ENCODE measurements at places on chromosomes 6 and 20. TPM values are rescaled to one million over a fixed set of nuclear protein-coding genes. Genes with fewer than 3 reads are reported as not detected.

DNA sequence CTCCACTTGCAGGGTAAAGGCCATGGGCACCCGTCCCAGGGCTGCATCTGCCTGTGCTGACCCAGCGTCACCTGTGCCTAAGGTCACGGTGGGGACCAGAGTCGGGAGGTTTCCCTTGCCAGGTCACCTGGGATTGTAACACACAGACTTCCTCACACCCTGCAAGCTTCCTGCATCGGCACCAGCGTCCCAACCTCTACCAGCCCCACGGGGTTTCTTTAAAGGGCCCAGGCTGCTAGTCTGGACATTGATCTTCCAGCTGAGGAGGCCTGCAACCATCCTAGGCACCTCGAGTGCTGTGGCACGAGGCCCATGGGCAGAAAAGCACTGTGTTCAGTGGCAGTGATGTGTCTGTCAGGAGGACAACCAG, 12.6 kb downstream of the ACSS1 start:
- H3K27me3 ChIP-seq: no peaks in the 10 kb centered on the region
- H3K36me3 ChIP-seq: no peaks in the 10 kb centered on the region
- no peak overlapping the region for H3K27ac ChIP-seq
- no peak for DNase-seq
- H3K4me1 ChIP-seq: peaks cover 16% of the 10 kb centered on the region

DNA sequence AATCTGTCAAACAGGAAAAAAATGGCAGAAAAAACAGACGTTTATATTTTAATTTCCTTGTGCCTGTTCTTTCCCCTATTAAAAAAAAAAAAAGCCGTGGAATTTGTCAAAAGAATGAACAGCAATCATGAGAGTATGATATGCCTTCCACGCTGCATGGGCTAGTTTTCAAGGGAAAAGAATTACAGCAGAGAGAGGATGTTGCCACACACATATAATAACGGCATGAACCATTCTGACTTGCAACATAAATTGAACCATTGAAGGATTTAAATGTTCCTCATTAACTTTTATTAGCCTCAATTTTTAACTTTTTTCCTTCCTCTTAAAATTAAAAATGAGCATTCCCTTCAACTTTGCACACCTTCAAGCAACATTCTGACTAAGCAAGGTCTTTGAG, 301.8 kb downstream of the FOXC1 start:
- H3K36me3 ChIP-seq: no peaks in the 10 kb centered on the region
- H3K4me3 ChIP-seq: no peak overlapping the region
- H3K27me3 ChIP-seq: no peaks in the 10 kb centered on the region
- H3K27ac ChIP-seq: no peak overlapping the region

GRCh38 chr6:11272491-11273192, 40.2 kb upstream of the NEDD9 start:
- no peaks in the 10 kb centered on the region for H3K36me3 ChIP-seq
- peaks cover 54% of the 10 kb centered on the region for H3K4me1 ChIP-seq
- peak overlapping the region; percentile 82 for H3K27ac ChIP-seq
- no peaks in the 10 kb centered on the region for H3K27me3 ChIP-seq

GRCh38 chr20:51562332-51563173, 20.0 kb upstream of the NFATC2 start:
- peaks cover 23% of the 10 kb centered on the region for H3K4me1 ChIP-seq
- DNase-seq: peak; percentile 71
- no peaks in the 10 kb centered on the region for H3K36me3 ChIP-seq
- peak overlapping the region; percentile 84 for H3K27ac ChIP-seq
- H3K4me3 ChIP-seq: peak overlapping the region; percentile 31

DNA sequence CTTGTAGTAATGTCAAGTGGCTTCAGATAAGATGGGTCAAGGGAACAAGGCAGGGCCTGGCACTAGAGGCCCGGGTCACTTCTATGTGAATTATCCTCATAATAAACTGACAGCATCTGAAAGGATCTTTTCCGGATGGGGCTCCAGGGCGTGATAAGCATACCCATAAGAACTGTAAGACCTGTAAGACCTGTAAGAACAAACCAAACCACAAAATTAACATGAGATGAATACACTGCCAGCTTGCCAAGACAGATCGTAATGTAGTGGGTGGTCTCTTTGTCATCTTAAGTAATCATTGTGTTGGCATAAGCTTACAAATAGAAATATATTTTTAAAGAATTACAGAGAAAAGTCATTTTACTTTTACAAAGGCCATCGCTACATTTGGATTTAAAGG, 334.9 kb downstream of the RFPL4B start:
- H3K36me3 ChIP-seq: no peaks in the 10 kb centered on the region
- no peak overlapping the region for H3K27ac ChIP-seq
- H3K27me3 ChIP-seq: no peaks in the 10 kb centered on the region
- no peaks in the 10 kb centered on the region for H3K4me1 ChIP-seq

DNA sequence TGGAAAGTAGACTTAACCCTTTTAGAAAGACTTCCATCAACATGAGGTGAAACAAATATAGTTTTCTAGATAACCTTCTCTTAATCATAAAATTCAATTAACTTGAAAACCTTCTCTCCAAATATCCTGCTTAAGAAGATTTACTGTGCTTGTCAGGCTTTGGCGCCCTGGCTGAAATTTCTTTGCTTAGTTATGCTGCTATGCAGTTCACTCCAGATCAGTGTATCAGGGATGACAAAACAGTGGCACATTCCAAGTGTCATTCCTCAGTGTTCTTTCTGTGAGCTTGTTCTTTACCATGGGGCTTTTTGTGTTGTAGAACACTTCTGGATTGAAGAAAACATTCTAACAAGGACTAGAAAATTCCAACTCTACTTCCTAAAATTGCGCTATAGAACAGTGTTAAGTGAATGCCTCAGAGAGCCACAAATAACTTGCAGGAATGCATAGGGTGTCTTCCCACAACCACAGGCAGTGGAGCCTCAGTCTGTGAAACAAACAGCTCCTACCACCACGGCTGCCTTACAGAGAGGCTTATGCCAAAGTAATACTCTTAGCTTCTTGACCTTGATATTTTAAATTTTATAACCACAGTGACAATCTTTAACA, 443.6 kb downstream of the CDC5L start:
- DNase-seq: no peak
- no peak overlapping the region for H3K4me3 ChIP-seq
- H3K27me3 ChIP-seq: no peaks in the 10 kb centered on the region
- no peaks in the 10 kb centered on the region for H3K4me1 ChIP-seq

DNA sequence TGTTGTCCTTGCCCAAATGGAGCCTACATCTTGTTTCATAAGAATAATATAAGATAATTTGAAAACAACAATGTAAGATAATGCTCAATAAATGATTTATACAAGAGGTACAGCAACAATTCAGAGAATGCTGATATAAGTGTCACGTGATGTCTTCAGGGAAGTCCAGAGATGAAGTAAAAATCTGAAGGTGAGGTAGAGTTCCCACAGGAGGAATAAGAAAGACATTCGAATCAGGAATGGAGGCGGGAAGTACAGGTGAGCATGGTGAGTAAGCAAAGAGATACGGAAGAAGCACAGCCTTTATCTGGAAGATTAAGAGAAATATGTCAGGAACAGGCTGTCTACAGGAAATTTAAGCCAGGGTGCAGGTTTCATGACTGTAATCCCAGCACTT, 165.9 kb upstream of the MARCKS start:
- no peak for DNase-seq
- no peak overlapping the region for H3K27ac ChIP-seq
- H3K27me3 ChIP-seq: no peaks in the 10 kb centered on the region

- DNase-seq: no peak
- no peak overlapping the region for H3K4me3 ChIP-seq
- no peaks in the 10 kb centered on the region for H3K36me3 ChIP-seq
- no peaks in the 10 kb centered on the region for H3K27me3 ChIP-seq
- no peaks in the 10 kb centered on the region for H3K4me1 ChIP-seq
Observed at GRCh38 chr6:151905072-151905471, 97.6 kb downstream of the ESR1 start.

DNA sequence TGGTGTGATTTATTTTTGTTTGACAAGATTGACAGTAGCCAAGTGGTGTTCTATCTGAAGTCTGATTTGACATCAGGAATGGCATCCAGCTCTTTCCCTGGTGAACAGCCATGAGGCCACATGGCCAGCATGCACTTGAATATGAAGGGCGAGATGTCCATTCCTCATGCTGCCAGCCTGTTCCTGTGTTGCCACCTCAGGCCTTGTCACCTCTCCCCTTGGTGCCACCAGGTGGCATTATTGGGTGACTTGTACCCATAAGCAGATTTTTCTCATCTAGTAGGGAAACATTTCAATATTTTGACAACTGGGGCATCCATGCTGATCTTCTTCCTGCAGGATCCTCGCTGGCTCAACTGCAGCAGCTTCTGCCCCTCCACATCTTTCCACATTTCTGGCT, 199.1 kb downstream of the ERMARD start:
- no peaks in the 10 kb centered on the region for H3K4me1 ChIP-seq
- no peak overlapping the region for H3K27ac ChIP-seq
- no peaks in the 10 kb centered on the region for H3K36me3 ChIP-seq
- DNase-seq: no peak

GRCh38 chr6:89198235-89198634, 18.9 kb downstream of the GABRR1 start:
- H3K27me3 ChIP-seq: no peaks in the 10 kb centered on the region
- no peak for DNase-seq
- H3K4me1 ChIP-seq: no peaks in the 10 kb centered on the region

DNA sequence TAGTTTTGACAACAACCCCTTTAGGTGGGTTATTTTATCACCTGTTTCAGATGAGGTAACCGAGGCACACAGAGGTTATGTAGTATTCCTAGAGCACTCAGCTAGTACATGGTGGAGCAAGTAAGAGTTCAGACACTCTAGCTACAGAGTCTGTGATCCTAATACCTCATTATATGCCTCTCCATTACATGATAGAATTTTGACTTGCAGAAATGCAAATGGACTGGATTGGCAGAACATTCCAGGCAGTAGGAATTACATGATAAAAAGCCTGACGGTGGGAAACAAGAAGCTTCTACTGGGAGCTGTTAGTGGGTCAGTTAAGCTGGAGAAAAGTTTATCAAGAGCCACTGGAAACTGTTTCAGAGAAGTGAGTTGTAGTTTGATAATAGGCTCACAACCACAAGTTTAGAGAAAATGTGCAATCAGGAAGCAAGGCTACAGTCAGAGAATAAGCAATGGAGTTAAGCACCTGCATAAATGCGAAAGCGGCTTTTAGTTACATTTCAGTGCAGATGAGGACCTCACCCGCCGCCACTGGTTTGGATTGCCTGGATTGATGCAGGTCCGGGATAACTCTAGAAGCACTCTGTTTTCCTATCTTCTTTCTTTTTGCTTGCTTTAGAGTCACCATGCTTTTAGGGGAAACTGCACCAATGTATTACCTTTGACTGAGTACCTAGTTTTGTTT, 34.7 kb upstream of the MYLK2 start:
- no peaks in the 10 kb centered on the region for H3K4me1 ChIP-seq
- no peaks in the 10 kb centered on the region for H3K36me3 ChIP-seq

- no peaks in the 10 kb centered on the region for H3K27me3 ChIP-seq
- no peak for DNase-seq
- H3K4me1 ChIP-seq: peaks cover 18% of the 10 kb centered on the region
- H3K27ac ChIP-seq: no peak overlapping the region
Observed at GRCh38 chr6:20931093-20931492, 396.8 kb downstream of the CDKAL1 start.

DNA sequence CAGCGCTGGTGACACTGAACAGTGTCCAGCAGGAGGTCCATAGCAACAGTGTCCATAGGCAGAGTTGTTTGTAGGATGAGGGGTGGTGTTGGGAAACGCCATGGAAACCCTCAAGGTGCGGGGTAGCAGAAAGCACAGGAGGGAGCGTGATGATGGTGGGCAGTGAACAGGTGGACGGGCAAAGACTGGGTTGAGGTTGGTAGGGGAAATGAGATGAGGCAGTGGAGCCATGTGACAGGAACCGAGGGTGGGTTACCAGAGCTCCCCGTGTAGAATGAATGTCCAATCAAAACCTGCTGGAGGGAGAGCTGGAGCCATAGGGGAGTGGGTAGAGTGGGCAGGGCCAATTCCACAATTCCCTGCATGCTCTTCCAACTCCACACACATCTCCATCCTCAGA, 38.0 kb downstream of the HLA-DPB1 start:
- DNase-seq: no peak
- H3K4me3 ChIP-seq: no peak overlapping the region
- peaks cover 71% of the 10 kb centered on the region for H3K27me3 ChIP-seq
- H3K27ac ChIP-seq: no peak overlapping the region
- H3K4me1 ChIP-seq: no peaks in the 10 kb centered on the region
- no peaks in the 10 kb centered on the region for H3K36me3 ChIP-seq

DNA sequence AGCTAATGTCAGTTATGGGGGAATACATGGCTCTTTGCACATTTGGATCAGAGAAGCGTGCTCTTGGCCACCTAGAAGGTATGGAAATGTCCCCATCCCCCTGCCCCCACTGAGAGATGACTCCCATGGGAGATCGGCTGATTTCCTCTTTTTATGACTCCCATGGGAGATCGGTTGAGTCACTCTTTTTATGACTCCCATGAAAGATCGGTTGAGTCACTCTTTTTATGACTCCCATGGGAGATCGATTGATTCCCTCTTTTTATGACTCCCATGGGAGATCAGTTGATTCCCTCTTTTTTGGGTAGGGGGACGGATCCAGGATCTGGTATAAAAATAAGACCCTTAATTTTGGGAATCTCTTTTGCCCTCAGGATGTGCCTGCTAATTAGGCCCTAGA, 10.3 kb upstream of the TAAR9 start:
- H3K4me3 ChIP-seq: no peak overlapping the region
- H3K27me3 ChIP-seq: no peaks in the 10 kb centered on the region
- no peak for DNase-seq
- no peaks in the 10 kb centered on the region for H3K36me3 ChIP-seq
- peaks cover 4% of the 10 kb centered on the region for H3K4me1 ChIP-seq

The PPP1R16B gene
- 11.1 TPM for total RNA-seq

The DLL1 gene
- 15.0 TPM for total RNA-seq

The PRRT1 gene
- total RNA-seq: not detected

The LPA gene
- not detected for total RNA-seq

The CLDN20 gene
- not detected for total RNA-seq

The PSORS1C2 gene
- not detected for total RNA-seq

The GJA10 gene
- total RNA-seq: not detected

The MOXD1 gene
- total RNA-seq: 16.3 TPM

The OR12D3 gene
- total RNA-seq: not detected

The CNR1 gene
- 6.5 TPM for total RNA-seq

The TFAP2C gene
- total RNA-seq: 0.82 TPM

The PPIL1 gene
- 5.6 TPM for total RNA-seq
